SK-MEL-5 (cell line): ENCODE measurements at places on chromosomes 11 and 22. TPM values are rescaled to one million over a fixed set of nuclear protein-coding genes. Genes with fewer than 3 reads are reported as not detected.

The OR6T1 gene
- not detected in 2 replicates for total RNA-seq

The GAB4 gene
- not detected in 2 replicates for total RNA-seq

The TIMP3 gene
- total RNA-seq: 76.4 and 78.8 TPM in 2 replicates

The MISFA gene
- 0.40 and 1.4 TPM in 2 replicates for total RNA-seq

DNA sequence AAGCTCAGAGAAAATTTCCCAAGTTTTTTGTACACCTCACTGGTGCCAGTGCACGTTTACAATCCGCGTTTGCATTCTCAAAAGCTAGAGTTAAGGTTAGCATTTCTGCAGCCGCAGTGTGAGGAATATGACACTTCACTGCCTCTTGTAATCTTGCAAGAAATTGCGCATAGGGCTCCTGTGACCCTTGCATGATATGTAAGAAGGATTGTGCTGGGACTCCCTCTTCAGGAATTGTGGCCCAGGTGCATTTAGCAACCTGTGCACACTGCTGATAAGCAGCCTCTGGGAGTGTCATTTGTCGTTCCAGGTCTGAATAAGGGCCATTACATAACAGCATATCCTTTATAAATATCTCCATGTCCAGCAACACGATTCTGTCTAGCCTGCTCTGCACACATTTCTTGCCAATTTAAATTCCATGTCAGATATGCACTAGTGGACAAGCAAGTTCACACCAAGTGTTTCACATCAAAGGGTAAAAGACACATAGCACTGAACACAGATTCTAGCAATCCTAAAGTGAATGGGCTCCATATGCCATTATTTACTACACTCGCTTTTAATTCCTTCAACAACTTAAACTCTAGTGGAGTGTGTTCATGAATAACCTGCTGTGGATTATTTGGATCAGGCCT, 69.2 kb upstream of the INCENP start:
- DNase-seq: peak; percentile 75

DNA sequence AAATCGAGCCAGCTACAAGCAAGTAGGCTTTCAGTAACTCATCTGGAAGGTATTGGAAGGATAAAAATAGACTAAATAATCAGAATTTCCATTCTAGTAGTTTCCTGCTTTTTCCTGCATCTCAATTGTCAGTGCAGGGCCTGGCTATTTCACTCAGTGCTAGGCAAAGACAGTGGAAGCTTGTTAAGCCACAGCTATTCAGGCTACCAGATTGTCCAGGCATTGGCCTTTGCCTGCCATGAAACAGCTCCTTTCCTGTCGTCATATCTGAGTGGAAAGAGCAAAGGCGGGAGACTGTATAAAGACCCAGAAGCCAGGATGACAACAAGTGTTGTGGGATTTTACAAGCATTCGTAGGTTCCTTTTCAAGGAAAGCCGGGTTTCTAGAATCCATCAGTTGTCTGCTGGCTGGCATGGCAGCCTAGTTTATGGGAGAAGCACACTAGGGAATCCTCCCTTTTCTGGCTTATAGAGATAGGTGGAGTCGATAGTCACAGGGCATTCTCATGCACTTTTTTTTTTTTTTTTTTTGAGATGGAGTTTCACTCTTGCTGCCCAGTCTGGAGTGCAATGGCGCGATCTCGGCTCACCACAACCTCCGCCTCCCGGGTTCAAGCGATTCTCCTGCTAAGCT, 2.0 kb upstream of the TNRC6B start:
- peak; percentile 30 for DNase-seq

DNA sequence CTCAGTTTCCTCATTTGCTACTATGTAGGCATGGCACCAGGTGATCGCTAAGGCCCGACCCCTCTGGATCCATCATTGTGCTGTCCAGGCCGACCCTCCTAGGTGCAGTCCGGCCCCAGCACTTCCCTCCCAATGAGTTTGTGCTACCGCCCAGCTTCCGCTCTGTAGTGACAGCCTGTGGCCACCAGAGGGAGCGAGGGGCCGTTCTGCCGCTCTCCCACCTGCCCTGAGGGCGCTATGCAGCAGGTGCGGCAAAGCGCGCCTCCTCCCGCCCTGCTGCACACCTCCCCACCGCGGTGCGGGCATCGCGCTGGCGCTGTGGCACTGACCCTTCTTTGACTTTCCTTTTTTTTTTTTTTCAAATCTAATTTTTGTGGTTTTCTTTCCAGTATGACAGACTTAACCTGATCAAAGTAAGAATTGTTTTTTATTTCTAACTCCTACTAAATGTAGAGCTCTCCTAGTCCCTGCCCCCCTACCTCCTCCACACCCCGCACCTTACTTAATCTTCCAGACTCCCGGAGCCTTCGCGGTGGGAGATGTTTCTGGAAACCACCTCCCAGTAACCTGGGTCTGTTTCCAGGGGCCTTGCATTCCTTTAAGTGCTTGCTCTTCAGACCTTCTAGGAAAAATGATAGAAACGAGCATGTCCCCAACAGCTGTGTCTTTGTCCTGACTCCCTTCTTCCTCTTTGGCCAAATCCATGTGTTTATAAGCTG, 73.7 kb downstream of the SCN3B start:
- peak; percentile 64 for DNase-seq

DNA sequence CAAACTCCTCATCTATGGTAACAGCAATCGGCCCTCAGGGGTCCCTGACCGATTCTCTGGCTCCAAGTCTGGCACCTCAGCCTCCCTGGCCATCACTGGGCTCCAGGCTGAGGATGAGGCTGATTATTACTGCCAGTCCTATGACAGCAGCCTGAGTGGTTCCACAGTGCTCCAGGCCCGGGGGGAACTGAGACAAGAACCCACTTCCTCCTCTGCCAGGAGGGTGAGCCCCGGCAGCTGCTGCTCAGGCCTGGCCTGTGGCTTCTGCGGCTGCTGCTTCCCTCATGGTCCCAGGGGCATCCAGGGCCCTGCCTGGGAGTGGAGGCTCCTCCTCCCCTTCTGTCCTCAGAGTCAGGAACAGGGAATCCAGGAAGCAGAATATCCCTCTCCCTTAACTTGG, 98.4 kb downstream of the ZNF280B start:
- peak; percentile 41 for DNase-seq

- peak; percentile 93 for DNase-seq
These were observed 32.4 kb upstream of the SORL1-AS1 start for GRCh38 chr11:121485216-121485615.

DNA sequence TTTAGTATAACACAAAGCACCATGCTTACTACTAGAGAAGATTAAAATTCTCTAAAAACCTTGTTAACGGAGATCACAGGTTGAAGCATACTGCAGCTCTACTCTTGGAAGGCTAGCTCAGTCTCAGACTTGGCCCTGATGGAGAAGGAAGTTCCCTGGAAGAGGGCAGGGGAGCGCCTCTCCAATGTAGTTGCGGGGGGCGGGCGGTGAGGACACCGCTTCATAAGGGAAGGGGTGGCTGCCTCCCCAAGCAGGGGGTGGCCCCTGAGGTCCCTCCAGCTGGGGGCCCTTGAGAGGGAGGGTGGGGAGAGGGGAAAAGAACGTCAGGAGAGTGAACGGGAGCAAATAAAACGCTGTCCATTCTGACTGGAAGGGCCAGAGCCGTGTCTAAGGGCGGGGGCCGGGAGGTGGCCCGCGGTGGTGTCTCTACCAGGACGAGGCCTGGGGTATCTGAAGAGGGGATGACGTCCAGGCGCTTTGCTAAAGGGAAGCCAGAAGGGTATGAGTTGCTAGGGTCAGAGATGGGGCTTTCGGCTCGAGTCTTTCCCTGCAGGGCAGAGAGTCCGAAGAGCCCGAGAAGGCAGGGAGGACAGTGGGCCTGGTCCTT, 553 bp upstream of the USP47 start:
- peak; percentile 49 for DNase-seq

GRCh38 chr22:19483481-19484244, 3.9 kb downstream of the CDC45 start:
- DNase-seq: no peak

DNA sequence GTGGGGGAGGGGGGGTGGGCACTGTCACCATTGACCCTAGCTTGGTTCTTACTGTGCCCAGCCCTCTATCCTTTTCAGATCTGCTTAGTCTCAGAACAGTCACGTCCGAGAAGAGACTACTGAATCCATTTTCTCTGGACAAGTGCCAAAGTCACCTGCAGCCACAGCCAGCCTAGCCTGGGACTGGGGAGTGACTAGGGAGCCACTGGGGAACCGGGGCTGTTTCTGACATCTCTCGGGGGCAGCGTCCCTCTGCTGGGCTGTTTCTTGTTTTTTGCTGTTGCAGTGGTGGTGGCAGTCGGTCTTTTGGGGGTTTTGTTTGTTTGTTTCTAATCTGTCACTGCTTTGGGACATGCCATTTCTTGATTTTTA, 8.7 kb downstream of the SLC37A2 start:
- no peak for DNase-seq

DNA sequence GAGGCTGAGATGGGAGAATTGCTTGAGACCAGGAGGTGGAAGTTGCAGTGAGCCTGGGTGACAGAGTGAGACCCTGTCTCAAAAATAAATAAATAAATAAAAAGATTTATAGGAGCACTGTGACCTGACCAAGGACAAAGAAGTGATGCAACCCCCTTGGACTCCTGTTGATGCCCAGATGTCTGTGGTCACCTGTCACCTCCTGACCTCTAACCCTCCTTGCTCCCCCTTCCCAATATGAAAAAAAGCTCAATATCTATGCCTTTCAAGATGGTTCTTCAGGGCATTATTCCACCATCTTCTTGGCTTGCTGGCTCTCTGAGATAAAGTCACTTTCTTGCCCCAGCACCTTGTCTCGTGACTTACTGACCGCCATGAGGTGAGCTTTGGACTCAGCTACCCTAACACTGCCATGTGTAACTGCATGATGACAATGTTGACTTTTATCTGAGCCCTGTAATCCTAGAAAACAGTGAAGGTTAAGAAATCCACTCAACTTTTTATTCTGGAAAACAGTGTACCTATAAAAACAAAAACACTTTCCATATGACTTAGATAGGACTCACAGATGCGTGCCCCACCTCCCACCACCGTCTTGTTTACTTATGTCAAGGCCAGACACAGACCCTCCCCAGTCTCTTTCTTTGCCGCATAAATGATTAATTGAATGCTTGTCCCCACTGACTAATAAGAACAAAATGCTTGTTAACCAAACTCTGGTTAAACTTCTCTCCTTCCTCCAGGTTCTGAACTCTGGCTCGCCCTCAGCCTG, 360.5 kb downstream of the BUD13 start:
- DNase-seq: no peak

- DNase-seq: no peak
These were observed 53.9 kb upstream of the TBCEL start for GRCh38 chr11:120969993-120970392.

DNA sequence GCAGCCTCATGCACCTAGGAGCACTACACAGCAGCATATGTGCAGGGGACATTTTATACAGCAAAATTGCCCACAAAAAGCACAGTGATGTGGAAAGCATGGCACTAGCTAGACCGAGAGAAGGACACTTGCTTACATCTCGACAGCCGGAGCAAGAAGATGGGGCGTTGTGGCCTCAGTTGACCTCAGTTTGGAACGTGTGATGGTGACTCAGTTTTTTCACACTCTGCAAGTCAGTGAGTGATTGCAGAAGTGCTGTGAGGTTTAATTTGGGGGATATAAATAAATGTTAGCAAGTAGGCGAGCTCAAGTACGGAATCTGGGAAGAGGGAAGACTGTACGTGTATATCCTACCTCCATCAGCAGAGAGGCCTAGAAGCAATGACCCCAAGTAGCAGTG, 23.3 kb downstream of the LRP5 start:
- no peak for DNase-seq

DNA sequence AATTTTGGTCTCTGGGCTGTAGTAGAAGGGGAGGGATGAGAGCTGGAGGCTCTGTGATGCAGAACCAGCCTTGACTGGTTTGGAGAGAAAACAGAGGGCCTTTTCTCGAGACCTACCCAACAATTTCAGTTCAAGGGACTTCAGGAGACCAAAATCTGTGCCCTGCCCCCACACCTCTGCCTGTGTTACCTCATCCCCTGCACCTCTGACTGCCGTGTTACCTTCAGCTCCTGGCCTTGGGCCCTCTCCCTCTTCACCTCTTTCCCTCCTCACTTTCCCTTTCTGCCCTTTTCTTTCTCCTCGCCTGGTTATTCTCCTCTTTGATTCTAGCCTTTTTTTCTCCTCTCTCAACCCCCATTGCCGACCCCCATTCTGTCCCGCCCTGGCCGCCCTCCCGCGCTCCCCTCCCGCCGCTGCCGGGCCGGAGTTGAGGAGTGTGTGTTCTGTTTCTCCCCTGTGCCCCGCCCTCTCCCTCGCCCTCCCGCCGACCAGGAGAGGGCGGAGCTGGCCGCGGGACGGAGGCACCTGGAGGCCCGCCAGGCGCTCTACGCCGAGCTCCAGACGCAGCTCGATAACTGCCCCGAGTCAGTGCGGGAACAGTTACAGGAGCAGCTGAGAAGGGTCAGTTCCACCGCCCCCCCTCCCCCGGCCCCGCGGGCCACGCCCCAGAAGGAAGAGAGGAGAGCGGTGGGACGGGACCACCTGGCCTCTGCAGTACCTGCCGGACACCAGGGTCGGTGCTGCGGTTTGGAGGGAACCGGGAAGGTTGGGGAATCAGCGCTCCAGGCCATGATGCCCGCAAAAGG, 27.2 kb downstream of the PHLDB1 start:
- DNase-seq: no peak

DNA sequence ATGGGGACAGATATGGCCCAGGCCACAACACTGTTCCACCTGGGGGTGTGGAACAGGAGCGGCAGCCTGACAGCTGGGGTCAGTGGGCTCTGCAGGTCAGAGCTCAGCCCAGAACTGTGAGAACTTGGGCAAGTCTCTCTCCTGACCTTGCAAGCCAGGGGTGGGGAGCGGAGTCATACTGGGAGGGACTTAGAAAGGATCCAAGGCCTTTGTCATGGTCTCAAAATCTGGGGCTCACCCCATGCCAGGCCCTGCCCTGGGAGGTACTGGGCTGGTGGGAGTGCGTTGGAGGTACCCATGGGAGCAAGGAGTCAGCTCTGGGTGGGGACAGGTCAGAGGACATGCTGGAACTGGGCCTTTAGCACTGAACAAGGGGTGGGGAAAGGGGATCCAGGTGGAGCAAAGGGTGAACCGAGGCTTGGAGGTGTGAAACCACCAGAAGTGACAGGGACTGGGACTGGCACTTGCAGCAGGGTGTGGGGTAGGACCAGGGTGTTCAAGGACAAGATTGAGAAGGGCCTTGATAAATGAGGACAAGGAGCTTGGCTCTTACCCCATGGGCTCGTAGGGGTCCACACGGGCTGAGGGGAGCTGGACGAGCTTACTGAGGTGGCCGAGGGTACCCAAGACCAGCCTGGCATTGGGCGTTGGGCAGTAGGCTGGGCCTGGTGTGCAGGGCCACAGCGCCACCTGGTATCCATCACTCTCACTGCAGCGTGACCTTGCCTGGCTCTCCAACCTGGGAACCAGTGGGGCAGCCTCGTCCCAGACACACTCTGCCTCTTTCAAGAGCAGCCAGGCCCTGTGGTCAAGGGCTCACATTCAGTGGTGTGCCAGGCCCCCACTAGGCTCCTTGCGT, 7.4 kb upstream of the PMM1 start:
- peak; percentile 78 for DNase-seq

DNA sequence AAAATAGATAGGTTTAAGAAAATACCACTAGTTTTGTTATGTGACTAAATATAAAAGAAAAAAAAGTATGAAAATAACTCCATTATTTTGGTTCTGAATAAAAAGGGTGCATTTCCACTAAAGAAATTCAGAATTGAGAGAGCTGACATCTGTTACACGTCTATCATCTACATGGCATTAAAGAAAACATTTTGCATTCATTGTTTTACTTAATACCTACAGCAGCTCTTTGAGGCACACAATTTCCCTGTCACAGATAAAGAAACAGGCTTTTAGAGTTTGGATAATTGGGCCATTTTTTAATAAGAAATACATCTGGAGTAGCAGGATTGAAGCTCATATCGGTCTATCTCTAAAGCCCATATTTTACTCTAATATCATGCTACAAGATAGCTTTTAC, 145.7 kb upstream of the LUZP2 start:
- no peak for DNase-seq

GRCh38 chr11:95996621-95997235, 72.8 kb upstream of the MTMR2 start:
- DNase-seq: no peak

- no peak for DNase-seq
These were observed 23.0 kb downstream of the OR8B12 start for GRCh38 chr11:124520550-124520854.
